ENCODE measurements at places on chromosomes 11 and 22.

DNA sequence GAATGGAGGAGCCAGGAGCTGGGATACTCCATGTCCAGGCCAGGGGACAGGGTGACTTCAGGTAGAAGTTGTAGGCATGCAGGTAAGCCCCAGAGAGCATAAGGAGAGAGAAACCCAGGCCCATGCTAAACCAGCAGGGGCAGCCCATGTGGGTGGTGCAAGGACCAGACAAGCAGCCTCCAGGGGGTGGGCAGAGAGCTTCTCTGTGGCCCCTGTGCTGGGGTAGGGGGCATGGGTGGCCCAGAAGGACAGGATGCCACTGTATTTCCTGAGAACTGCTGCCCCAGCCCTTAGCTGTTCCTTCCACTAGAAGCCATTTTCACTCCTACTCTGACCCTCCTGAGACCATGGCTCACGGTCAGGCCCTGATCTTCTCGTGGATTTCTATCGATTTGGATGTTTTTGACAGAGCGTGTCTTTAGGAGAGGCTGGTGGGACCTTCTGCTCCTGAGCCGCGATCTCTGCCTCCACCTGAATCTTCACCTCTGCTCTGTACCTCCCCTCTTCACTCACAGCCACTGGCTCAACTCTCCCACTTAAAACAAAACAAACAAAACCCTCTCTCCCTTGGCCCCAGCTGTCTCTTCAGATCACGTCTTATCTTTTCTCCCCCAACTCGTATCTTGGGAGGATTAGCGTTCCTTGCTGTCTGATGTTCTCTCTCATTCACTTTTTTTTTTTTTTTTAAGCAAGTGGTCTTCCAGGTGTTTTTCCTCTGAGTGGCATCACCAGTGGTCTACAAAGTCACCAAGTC, 112.2 kb downstream of the NECTIN1 start:
- no peak for DNase-seq

- no peak for DNase-seq
Observed at GRCh38 chr22:37634417-37634924, 5.0 kb upstream of the SH3BP1 start.

- DNase-seq: no peak
Observed at GRCh38 chr11:75078233-75078632, 18.4 kb downstream of the OR2AT4 start.

DNA sequence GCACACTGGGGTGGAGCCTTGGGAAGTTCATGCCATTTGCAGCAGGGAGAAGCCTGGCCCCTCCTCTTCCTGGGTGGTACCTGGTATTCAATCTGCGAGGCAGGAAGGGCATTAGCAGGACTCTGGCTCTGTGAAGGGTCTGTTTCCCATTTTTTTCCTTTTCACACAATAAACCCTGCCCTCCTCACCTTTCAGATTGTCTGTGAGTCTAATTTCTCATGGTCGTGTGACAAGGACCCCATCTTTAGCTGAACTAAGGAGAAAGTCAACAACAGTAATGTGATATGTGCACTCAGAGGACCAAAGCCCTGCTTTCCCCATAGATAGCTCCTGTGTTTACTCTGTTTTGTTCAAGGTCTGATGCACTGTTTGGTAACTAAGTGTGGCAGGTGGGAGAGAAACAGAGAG, 26.6 kb upstream of the CASP4 start:
- DNase-seq: no peak

DNA sequence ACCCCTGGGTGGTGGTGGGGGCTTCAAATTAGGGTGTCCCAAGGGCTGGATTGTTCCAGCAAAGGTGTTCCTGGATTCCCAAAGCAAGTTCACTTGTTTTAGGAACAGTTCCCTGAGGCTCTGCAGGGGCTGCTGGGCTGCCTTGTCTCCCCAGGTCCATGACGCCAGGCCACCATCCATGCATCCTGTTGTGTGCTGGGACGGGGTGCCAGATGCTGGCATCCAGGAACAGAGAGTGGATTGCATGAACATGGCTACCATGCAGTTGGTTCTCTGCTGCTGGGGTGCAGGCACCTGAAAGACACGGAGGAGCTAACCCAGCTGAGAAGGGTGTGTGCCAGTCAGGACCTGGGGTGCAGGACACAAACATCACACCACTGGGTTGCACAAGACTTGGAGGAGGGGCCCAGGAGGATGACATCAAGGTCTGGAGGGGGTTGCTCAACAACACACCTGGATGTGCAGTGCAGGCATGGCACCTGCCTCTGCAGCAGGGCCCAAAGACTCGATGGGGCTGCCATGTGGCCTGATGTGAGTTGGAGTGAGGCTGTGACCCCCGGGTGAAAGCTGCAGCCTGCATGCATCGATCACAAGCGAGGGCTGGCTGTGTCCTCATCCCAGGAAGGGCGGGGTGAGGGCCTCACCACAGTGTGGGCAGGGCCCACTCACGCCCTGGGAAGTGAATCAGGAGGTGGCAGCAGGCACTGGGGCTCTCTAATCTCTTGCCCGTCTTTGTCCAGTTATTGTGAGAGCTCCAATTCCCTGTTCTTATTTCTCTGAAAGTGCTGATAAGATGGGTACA, 74.0 kb upstream of the CLDN5 start:
- DNase-seq: no peak

DNA sequence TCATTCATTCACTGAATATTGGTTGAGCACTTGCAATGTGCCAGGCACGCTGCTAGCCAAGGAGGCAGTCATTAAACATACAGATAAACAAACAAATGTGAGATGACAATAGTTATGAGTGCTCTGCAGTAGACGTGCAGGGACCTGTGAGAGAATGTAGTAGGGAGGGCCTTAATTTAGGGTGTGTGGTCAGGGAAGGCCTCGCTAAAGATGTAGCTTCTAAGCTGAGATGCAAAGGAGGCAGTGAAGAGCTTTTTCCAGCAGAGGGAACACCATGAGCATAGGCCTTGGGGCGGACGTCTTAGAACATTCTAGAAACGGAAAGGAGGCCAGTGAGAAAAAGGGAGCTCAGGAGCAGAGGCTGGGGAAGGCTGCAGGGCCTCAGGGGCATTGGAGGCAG, 789 bp upstream of the NCF4 start:
- no peak for DNase-seq

DNA sequence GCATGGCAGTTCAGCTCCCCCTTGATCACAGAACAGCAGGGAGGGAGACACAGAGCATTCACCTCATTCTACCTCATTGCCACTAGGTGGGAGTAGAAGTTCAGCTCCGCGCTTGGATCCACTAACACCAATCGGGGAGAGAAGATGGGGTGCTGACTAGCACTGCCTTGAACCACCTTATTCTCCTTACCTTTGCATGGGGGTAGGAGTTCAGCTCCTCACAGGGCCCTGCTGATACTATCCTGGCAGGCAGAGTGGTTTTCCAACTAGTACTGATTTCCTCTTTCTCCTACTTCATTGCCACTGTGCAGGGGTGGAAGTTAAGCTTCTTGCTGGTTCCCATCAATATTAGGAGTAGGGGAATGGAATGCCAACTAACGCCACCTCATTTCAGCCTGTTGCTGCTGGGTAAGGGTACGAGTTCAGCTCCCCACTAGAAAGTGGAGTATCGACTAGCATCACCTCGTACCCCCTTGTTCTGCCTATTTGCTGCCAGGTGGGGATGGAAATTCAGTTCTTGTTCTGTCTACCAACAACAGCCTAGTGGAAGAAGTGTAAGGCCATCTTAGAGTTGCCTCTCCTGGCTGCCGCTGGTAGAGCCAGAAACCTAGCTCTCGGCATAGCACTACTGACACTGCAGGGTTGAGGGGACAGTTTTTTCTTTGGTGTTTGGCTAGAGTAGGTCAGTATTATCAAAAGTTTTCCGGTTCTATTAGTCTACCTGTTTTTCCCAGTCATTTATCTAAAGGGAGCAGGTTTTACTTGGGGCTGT, 550.9 kb upstream of the CCDC90B start:
- no peak for DNase-seq

- DNase-seq: no peak
Observed at GRCh38 chr22:27538666-27539065, 262.9 kb downstream of the MN1 start.
